Bone marrow (tissue), 2 donors: ENCODE measurements at places on chromosomes 6 and 20.

- no peak for DNase-seq
Measured at GRCh38 chr20:21162631-21163030, 36.7 kb downstream of the KIZ start.

DNA sequence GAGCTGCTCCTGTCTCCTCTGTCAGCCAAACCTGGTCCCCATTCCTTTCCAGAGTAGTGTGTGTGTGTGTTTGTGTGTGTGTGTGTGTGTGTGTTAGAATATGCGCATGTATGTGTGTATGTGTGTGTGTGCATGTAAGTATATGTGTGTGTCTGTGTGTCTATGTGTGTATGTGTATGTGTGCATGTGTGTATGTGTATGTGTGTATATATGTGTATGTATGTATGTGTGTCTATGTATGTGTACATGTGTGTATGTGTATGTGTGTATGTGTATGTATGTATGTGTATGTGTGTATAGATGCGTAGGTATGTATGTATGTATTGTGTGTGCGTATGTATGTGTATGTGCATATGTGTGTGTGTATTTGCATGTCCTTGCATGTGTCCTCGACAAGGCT, 79.5 kb downstream of the AGPAT4 start:
- no peak for DNase-seq

- no peak for DNase-seq
Measured at GRCh38 chr6:3324262-3324942, 65.7 kb downstream of the PSMG4 start.

GRCh38 chr6:41443616-41444525, 102.3 kb upstream of the FOXP4 start:
- no peak for DNase-seq

- no peak for DNase-seq
Measured at GRCh38 chr20:44738813-44739477, 6.7 kb upstream of the KCNK15 start.

- DNase-seq: no peak
Measured at GRCh38 chr6:133947302-133947900, 5.6 kb upstream of the TBPL1 start.

DNA sequence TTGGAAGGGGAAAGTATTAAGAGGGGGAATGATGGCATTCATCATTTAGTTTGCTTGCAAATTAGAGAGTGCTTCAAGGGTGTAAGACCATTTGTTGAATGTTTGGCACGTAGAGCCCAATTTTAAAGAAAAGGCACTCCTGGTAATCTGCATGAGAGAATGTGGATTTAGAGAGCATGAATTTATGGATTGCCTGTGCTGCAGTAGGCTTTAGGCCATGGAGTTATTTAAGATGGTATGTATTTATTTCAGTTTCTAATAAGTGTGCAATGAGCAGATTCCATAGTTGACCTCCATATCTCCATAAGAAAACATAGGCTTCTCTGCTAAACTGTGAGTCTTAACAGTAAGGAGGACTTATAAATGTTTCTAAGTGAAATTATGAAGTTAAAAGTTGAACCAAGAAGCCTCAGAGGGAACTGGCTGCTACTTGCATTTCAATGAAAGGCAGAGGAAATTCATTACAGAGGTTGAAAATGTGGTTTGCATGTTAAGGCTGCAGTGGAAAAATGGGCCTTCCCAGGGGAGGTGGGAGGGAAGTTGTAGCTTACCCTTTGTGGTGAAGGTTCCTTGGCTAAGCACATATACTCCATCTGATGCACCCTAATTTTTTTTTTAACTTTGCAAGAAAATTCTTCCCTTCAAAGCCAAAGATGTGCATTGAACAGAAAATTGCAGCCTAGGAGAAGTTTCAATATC, 134.2 kb downstream of the CARMIL1 start:
- no peak for DNase-seq

GRCh38 chr6:31175971-31176370, 5.5 kb upstream of the POU5F1 start:
- DNase-seq: no peak

DNA sequence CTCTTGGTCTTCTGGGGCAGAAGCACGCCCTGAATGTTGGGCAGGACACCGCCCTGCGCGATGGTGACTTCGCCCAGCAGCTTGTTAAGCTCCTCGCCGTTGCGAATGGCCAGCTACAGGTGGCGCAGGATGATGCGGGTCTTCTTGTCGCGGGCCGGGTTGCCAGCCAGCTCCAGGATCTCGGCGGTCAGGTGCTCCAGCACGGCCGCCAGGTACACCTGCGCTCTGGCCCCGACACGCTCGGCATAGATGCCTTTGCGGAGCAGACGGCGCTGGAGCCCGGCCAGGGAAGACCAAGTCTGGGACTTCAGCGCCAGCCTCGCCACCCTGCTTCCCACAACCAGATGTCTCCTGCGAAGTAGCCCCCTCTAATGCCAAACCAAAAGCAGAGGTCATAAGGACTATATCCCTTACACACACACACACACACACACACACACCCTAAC, 8.0 kb upstream of the SLC17A3 start:
- DNase-seq: no peak
